Activated CD4-positive, CD25-positive, alpha-beta regulatory T cell (primary cell): ENCODE measurements at places on chromosomes 12 and 14.

DNA sequence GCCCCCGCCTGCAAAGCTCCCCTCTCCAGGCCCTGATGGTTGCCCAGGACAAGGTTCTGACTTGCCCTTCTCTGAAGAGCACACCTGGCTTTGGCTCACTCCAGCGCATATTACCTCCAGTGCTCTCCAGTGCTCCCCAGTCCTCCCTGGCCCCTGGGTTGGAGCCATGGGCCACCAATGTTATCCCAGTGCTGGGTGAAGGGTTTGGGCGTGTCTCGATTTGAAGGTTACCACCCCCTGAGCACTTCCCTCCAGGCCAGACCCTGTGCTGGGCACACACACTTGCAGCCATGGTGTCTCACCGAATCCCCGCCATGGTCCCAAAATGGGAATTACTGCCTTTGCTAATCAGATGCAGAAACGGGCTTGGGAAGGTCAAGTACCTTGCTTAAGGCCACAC lies 11.1 kb downstream of the RITA1 start:
- no peak for DNase-seq

- DNase-seq: no peak
Observed at GRCh38 chr14:27672047-27672446, 1074.2 kb upstream of the NOVA1 start.

GRCh38 chr12:108119974-108120862 lies 8.9 kb upstream of the WSCD2 start:
- no peak for DNase-seq

DNA sequence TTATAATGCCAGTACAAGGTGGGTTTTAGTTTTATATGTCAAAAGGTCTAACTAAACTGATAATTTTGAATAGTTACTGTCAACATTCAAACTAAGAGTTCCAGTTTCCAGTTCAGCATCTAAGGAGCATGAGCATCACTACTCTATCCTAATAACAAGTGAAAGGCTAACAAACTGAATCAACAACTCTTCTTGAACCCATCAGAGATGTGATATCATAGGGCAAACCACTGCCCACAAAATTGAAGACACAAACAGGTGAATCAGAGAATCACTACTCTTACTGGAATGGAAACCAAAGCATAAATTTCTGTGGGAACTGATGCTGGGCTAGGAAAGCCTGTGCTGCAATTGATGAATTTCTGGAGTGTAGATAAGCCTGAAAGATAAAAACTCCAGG lies 140.7 kb upstream of the GRIP1 start:
- no peak for DNase-seq

GRCh38 chr12:30925607-30926242 lies 823 bp upstream of the TSPAN11 start:
- DNase-seq: no peak

DNA sequence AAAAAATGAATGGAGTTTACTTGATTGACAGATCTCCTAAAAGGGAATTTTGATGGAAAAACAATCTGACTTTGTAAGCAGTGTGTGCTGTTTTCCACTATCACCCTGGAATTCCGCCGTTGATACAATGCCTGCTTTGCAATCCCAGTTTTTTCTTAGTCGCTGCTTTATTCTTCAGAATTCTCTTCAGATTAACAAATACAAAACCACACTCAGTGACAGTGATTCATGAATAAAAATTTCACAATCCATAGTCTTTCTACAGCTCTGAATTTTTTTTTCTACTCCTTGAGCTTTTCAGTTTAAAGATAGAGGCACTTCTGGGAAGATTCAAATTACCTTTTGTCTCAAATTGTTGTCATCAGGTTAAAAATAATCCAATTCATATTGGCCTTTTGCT lies 44.6 kb upstream of the KITLG start:
- DNase-seq: no peak

DNA sequence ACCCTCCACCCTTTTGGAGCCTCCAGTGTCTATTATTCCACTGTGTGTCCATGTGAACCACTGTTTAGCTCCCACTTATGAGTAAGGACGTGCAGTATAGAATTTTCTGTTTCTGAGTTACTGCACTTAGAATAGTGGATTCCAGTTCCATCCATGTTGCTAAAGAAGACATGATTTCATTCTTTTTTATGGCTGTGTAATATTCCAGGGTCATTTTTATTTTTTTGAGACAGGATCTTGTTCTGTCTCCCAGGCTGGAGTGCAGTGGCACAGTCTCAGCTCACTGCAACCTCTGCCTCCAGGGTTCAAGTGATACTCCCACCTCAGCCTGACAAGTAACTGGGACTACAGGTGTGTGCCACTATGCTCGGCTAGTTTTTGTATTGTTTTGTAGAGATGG lies 31.6 kb downstream of the EML1 start:
- DNase-seq: no peak

DNA sequence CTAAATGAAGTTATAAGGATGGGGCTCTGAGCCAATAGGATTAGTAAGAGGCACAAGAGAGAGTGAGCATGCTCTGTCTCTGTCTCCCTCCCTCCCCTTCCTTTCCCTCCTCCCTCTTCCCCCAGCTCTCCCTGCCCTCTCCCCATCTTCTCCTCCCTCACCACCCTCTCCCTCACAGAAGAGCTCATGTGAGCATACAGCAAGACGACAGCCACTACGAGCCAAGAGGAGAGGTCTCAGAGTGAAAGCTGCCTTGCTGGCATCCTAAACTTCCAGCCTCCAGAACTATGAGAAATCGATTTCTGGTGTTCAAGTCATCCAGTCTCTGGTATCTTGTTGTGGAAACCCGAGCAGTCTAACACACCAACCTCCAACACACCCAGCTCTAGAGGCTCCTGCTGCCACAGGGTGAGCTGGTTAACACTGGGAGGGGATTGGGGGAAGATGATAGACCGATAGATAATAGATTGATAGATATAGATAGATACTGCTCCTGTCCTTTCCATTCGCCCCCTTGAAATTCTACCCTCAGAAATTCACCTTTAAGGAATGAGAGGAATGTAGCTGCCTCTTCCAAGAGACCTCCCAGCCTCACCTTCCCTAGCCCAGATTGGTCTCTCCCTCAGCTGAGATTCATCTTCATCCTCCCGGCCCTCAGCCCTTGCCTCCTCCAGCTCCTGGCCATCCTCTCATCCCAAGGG lies 25.8 kb upstream of the ACTN1 start:
- no peak for DNase-seq
